BJ (cell line): ENCODE measurements at places on chromosomes 6 and 20. TPM values are rescaled to one million over a fixed set of nuclear protein-coding genes. Genes with fewer than 3 reads are reported as not detected.

The PLA2G7 gene
- polyA plus RNA-seq, result not detected in 2 replicates

The SYS1 gene
- polyA plus RNA-seq, result 38.8 and 71.4 TPM in 2 replicates

The SYCP2L gene
- polyA plus RNA-seq, result 0.04 TPM in 1 of 2 replicates, not detected in the other

The HLA-DOB gene
- polyA plus RNA-seq, result 0.12 and 0.16 TPM in 2 replicates

The C4A gene
- 5.9 and 9.7 TPM in 2 replicates for polyA plus RNA-seq

The C4B gene
- polyA plus RNA-seq, result 9.2 and 14.4 TPM in 2 replicates

The TNFRSF21 gene
- 2.4 and 3.6 TPM in 2 replicates for polyA plus RNA-seq

The GABRR1 gene
- not detected in 2 replicates for polyA plus RNA-seq

The WFDC12 gene
- polyA plus RNA-seq, result not detected in 2 replicates

The ADGRF1 gene
- polyA plus RNA-seq, result not detected in 2 replicates
